ENCODE measurements at places on chromosomes 4 and X.

GRCh38 chr4:62324215-62324614 is 1124.1 kb downstream of the ADGRL3 start:
- no peak for DNase-seq

GRCh38 chrX:22534643-22535042 is 261.9 kb downstream of the CBLL2 start:
- no peak for DNase-seq

DNA sequence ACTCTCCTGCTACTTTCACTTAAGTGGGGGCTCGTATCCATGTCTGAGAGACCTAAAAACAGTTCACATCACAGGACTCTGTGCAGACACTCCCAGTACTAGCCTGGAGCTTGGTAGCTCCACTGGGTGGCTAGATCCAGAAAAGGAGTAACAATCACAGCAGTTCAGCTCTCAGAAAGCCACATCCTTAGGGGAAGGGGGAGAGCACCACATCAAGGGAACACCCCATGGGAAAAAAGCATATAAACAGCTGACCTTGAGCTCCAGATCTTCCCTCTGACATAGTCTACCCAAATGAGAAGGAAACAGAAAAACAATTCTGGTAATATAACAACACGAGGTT is 175.8 kb downstream of the FAM13A start:
- no peak for DNase-seq

GRCh38 chrX:108217876-108218275 is 126.3 kb downstream of the ATG4A start:
- DNase-seq = no peak

DNA sequence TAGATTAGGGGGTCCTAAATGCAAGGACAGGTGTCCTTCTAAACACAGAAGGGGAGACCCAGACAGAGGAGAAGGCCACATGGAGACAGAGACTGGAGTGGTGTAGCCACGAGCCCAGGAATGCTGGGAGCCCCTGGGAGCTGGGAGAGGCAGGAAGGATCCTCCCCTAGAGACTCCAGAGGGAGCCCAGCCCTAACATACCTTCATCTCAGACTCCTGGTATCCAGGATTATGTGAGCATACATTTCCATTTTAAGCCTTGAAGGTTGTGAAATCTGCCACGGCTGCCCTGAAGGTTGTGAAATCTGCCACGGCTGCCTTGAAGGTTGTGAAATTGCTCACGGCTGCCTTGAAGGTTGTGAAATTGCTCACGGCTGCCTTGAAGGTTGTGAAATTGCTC is 148.4 kb downstream of the ASMT start:
- DNase-seq = no peak
